ENCODE measurements at places on chromosomes 7 and 10. TPM values are rescaled to one million over a fixed set of nuclear protein-coding genes. Genes with fewer than 3 reads are reported as not detected.

DNA sequence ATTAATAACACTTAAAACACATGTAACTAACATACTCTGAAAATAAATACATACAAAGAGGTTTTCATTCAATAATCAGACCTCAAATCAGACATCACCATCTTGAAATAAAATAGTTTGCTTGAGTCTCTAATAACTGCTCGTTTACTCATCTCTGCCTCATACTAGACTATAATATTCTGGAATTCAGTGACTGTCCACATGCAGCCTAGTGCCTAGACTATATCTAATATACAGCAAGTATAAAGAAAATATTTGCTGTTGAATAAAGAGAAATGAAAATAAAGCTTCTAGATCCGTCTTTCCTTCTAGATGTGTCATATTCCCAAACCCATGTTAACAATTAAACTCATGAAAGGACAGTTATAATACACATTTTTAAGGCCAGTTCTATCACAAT, 236.3 kb upstream of the LRRN3 start:
- DNase-seq: no peak

The DYNC1I1 gene
- polyA plus RNA-seq: 0.58 TPM

- no peak for DNase-seq
Observed at GRCh38 chr10:70974351-70974901, 86.1 kb upstream of the PCBD1 start.

- DNase-seq: peak; percentile 76
Observed at GRCh38 chr10:88064608-88065382, 201.4 kb downstream of the PTEN start.

DNA sequence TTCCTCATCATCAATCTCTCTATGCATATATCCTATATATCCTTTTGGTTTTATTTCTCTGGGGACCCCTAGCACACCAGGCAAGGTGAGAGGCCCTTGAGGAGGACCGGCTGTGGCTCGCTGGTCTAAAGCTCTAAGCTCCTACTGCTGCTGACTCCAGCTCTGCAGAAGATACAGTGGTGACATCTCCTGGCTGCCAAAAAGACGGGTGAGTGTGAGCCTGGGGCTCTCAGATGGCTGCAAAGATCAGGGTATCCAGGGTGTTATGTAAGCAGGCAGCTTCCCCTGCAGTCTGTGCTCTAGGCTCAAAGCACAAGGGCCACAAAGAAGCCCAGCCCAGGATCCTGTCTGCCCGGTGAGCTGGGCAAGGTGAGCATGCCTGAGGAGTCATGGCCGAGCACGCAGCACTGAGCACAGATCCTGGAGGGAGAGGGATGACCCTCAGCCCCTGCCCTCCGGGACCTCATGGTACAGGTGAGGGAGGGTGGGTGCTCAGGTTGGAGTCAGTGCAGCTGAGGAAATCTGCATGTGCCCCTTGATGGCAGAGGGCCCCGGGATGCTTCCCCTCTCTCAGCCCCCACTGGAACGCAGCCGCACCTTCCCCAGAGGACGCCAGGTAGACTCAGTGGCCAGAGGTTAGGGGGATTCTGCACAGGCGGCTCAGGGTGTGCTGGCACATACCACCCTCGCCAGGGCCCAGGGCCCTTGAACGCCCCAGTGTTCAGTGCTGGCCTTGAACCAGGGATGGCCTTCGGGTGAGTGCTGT, 95.4 kb upstream of the INSIG1 start:
- DNase-seq: no peak

The ABCC2 gene
- polyA plus RNA-seq: 0.75 TPM

DNA sequence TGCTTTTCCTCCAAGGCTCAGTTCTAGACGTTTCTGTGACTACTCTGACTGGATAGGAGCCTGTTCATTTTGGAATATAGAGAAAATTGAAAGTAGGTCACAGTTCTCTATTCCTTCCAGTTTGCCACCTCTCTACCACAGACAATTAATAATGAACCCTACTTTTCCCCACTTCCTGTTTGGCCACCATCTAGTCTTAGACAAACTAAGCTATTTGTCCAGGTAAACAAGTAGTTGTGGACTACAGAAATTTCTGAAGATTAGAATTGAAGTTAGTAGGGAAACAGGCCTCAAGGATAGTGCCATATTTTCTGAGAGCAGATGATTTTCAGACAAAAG, 87.0 kb downstream of the AUTS2 start:
- DNase-seq: no peak

- DNase-seq: no peak
Observed at GRCh38 chr10:80509403-80510161, 28.1 kb upstream of the SH2D4B start.

The STRIP2 gene
- 9.3 TPM for polyA plus RNA-seq
